ENCODE measurements at places on chromosomes 7 and 10.

DNA sequence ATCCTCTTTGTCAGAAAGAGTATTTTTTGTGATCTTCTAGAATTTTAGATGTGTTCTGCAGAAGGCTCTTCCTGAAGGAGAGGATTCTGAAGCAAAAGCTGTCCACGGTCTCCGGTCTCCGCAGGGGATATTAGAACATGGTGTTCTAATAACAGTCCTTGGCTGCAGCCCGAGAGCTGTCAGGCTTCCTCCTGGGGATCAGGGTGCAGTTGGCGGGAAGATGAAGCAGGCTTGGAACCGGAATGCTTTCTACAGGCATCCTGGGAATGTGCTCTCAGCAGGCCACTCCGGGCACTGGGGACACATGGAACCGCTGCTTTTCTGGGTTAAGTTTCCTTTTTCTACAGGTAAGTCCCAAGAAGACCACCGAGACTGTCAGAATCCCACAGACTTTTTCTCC is 118.6 kb upstream of the PARD3 start:
- no peak for DNase-seq

GRCh38 chr7:42123716-42124115 is 113.3 kb downstream of the GLI3 start:
- DNase-seq: no peak

- DNase-seq: no peak
Observed at GRCh38 chr7:46168231-46168630, 247.2 kb upstream of the IGFBP3 start.

GRCh38 chr7:97351488-97351887 is 234.0 kb downstream of the SDHAF3 start:
- DNase-seq: no peak

- peak; percentile 21 for DNase-seq
Observed at GRCh38 chr10:52740913-52741675, 31.5 kb downstream of the MBL2 start.

GRCh38 chr7:80134536-80135308 is at the start of gene GNAI1:
GNAI1 (plus strand) TSS chr7:80134831; CDS start chr7:80135161, 330 bp downstream.
- DNase-seq: no peak

GRCh38 chr7:28753613-28754012 is 204.5 kb downstream of the TRIL start:
- DNase-seq: no peak

GRCh38 chr10:95275726-95276366 is 15.0 kb downstream of the PDLIM1 start:
- DNase-seq: no peak

DNA sequence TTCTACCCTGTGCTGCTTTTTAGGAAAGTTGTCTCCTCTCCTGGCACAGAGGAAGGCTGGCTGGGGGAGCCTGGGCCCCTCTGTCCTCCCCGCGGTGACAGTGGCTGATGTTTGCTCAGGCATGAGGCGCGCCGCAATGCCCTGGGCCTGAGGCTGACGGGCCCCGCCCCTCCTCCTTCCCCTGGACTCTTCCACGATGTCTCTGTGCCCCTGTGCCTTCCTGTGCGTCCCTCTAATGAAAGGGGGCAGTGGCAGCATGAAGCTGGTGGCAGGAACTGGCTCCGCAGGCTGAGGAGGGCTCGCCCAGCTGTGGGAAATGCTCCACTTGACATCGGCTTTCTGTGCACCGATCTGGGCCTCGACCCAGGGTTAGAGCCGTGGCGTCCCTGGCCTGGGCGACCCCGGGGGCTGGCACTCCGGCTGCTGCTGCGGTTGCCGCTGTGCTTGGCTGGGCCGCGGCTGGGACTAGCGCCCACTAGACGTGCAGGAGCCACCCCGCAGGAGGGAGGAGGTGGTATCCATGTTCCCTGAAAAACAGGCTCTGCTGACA is 67.9 kb downstream of the ZNF680 start:
- DNase-seq: no peak

DNA sequence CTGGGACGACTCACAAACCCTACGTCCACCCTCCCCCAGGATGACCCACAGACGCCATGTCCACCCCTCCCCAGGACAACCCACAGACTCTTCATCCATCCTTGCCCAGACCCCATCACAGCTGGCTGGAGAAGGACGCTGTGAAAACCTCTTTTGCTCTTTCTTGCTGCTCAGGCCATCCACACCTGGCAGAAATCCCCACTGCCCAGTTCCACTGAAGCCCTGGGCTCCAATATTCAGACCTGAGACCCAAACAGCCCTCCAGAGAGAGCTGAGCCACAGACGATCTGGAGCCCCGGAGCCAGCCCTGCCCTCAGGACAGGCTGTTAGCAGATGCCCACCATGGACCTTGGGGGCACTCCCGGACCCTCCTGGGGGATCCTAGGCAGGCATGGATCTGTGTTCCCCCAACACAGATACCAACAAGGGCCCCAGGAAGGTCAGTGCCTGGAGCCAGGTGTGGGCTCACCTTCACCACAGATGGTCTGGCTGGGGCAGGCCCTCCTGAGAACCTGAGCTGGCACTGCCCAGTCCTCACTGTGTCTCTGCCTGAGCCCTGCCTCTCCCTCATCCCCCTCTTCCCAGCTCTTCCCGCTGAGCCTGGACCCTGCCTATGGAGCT is 226.2 kb downstream of the PTPRN2 start:
- no peak for DNase-seq

DNA sequence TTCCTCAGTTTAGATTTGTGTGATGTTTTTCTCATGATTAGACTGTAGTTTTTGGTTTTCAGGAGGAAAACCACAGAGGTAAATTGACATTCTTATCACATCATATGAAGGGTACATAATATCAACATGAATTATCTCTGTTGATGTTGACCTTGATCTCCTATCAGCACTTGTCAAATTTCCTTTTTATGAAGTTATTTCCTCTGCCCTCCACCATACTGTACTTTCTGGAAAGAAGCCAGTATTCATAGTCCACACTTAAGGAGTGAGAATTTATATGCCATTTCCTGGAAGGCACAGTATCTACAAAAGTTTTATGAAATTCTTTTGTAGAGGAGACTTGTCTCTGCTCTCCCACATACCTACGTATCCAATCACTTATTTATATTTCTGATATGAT is 807.2 kb upstream of the MBL2 start:
- no peak for DNase-seq

- DNase-seq: no peak
Observed at GRCh38 chr10:28566458-28567015, 33.6 kb downstream of the WAC start.

GRCh38 chr10:102119417-102120141 is 589 bp downstream of the LDB1 start:
- peak; percentile 52 for DNase-seq

DNA sequence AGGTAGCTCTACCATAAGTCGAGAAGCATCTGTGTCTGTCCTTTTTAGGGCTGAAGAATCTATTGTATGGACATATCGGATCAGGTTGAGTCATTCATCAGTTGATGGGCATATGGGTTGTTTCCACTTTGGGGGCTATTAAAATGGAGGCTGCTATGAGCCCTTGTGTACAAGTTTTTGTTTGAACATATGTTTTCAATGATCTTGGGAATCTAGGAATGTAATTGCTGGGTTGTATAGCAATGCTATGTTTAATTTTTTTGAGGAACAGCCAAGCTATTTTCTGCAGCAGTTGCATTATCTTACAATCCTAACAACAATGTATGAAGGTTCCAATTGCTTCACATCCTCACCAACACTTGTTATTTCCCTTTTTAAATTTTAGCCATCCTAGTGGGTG is 46.4 kb upstream of the HABP2 start:
- DNase-seq: no peak

- no peak for DNase-seq
Observed at GRCh38 chr10:32923849-32924248, 34.2 kb downstream of the ITGB1 start.

GRCh38 chr10:132300582-132300981 is 7.2 kb downstream of the STK32C start:
- no peak for DNase-seq

- DNase-seq: no peak
Observed at GRCh38 chr7:83321011-83321410, 158.3 kb upstream of the PCLO start.

- no peak for DNase-seq
Observed at GRCh38 chr7:76089865-76090475, 42.1 kb downstream of the MDH2 start.

DNA sequence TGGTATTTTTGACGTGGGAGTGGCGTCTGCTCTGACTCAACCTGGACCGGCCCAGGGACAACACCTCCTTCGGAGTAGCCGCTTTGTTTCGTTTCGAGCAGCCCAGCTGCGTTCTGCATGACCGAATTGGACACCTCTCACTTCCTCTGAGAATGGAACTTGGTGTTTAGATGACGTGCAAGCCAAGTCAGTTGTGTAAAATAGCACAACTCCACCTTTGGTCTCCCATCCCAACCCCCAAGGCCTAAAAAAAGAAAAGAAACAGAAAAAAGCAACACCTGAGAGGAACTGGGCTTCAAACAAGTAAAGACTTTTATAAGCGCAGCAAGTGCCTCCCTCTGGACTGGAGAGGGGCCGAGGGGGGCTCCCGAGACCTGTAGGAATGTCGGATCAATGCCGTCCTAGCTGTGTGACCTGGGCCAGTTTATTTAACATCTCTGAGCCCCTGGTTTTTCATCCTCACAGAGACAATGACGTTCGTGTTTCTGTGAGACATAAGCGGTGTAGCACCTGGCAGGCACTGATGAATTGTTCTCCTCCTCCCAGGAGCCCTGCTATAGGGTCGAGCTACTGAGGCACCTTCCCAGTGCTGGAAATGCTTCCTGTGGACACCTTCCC is 52.0 kb upstream of the SMNDC1 start:
- DNase-seq: no peak

DNA sequence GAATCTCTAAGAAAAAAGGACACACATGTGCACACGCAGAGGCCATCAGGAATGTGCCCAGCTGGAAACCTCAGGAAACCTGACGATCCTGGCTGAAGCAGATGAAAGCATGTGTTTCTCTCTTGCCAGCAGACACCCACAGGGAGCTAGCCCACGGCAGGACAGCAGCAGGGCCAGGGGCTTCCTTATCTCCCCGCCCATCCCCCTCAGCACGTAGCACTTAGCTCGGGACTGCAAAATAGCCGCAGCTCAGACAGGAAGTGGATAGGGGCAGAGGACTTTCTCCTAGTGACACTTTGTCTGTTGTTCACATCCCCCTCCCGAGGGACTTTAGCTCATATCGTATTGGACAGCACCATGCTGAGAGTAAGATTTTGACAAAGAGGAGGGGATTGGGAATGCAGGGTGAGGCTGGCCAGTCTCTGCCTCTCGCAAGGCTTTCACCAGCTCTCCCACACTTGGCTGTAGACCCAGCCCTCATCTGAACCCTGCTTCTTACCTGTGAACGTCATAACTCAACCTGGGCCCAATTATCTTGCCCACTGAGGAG is 63.8 kb downstream of the MKI67 start:
- DNase-seq: peak; percentile 38

- no peak for DNase-seq
Observed at GRCh38 chr7:115676080-115676479, 354.5 kb downstream of the TFEC start.

GRCh38 chr7:13189668-13190067 is 502.2 kb downstream of the ARL4A start:
- no peak for DNase-seq

Data from KG1 (cell line).